H7 (cell line): ENCODE measurements at places on chromosomes 3 and 15. TPM values are rescaled to one million over a fixed set of nuclear protein-coding genes. Genes with fewer than 3 reads are reported as not detected.

DNA sequence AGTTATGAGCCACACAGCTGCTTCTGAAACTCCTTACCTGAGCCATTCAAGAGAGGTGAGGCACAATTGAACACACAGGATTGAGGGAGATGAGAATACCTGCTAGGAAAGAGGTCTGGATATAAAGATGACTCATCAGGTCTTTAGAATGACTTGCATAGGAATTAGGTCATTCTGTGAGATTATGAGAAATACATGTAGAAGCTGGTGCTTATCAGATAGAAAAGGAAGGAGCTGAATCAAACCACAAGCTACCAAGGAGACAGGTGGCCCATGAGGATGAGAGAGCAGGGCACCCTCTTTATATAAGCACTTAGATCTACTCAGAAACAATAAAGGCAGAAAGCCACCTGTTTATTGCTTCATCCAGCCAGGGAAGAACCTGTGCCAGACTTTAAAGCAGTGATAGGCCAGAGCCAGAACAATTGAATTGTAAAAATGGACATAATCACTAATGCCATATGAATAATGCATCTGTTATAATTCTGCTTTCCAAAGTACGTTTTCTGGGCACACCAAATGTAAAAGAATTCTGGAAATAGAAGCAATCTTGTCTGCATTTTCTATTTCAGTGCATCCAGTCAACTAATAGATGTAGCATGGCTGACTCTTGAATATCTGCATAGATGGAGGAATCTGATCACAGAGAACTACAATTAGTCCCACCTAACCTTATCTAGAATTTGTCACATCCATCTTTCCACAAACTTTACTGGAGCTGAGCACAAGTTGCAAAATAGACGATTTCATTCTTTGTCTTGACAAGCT lies 74.9 kb downstream of the PIK3R4 start:
- DNase-seq: no peak

DNA sequence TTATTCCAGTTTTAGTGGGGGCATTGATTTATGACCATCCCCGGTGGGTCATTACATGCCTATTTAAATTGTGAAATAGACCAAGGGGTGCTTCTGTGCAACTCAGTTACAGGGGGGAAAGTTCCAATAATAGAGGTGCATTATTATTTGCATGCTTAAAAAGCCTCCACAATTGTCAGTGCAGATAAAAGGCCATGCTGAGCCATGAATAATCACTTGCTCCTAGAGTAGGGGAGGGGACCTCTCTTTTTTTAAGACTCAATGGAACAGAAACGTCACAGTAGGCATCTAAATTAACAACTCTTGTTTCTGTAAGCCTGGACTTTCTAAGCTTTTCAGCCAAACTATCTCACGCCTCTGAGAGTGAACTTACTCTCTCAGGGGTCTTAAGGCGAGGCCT lies 66.5 kb upstream of the CMTM7 start:
- DNase-seq: no peak

DNA sequence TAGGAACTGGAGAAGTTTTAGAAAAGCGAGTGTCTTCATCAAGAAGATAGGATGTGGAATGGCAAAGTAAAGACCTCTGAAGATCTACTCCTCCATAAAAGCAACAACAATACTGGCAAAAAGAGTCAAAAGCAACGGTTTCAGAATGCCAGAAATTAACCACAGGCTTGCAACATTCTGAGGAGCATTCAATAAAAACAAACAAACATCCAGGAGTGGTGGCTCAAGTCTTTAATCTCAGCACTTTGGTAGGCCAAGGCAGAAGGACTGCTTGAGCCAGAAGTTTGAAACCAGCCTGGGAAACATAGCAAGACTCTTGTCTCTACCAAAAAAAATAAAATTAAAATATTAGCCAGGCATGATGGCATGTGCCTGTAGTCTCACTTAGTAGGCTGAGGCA lies 143.2 kb upstream of the HACD2 start:
- no peak for DNase-seq

DNA sequence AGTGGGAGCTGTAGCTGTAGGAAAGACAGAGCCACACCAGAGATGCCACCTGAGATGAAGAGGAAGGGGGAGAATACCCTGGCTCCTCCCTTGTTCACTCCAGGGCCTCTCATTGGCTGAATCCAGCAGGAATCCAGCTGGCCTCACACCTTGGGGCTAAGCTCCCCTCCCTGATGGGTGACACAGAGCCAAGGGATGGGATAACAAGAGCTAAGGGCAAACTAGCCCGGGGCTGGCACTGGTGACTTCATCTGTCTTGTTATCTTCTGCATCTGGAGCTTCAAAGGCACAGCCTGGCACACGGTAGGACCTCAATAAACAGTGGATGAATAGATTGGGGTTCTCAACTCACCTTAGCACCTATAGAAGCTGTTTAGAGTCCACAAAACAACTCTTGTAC lies 13.8 kb upstream of the GATA2 start:
- peak; percentile 10 for DNase-seq

DNA sequence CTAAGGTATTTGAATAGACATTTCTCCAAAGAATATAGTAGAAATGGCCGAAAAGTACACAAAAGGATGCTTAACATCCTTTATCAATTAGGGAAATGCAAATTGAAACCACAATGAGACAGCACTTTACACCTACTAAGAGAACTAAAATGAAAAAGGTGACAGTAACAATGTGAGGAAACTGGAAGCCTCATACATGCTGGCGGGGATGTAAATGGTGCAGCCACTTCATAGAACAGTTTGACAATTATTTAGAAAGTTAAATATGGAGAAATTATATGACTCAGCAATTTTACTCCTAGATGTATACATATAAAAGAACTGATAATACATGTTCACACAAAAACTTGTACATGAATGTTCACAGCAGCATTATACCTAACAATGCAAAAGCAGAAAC lies 13.4 kb downstream of the SPICE1 start:
- DNase-seq: no peak

DNA sequence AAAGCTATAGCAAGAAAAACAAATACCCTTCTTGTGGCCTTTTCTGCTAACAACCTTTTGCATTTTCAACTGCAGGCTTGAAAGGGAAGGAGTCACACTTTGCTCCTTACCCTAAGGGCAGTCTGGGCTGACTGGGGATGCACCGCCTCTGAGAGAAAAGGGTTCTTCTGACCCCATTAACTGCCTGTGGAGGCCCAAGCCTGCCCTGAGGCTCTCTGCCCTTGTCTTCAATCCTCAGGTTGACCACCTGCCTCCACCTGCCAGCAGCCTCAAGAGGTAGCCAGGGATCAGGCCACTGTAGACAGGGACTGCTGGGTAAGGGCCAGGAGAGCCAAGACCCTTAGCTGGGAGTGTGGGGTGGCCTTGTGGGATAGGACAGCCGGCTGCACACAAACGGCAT lies 93.8 kb downstream of the SQOR start:
- DNase-seq: no peak

GRCh38 chr15:78979456-78980320 lies 34.8 kb upstream of the CTSH start:
- peak; percentile 91 for DNase-seq

The CAMK2N2 gene
- total RNA-seq: 1.5 and 1.6 TPM in 2 replicates

The LTK gene
- total RNA-seq: 0.07 and 0.15 TPM in 2 replicates
